Anterior cingulate cortex (tissue), 58 donors: ENCODE measurements at places on chromosomes 12 and 14.

- no peak for DNase-seq
Measured at GRCh38 chr12:91017043-91017442, 12.3 kb upstream of the EPYC start.

DNA sequence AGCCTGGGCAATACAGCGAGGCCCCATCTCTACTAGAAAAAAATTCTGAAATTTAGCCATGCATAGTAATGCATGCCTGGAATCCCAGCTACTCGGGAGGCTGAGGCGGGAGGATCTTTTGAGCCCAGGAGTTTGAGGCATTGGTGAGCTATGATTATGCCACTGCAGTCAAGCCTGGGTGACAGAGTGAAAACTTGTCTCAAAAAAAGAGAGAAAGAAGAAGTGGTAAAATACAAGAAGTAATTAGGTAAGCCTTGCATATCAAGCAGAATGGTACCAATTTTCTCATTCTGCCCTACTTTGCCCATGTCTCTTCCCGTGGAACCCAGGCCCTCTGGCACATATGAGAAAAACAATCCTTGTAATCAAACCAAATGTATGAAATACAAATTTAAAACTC, 70.7 kb downstream of the SUSD6 start:
- DNase-seq, result no peak

DNA sequence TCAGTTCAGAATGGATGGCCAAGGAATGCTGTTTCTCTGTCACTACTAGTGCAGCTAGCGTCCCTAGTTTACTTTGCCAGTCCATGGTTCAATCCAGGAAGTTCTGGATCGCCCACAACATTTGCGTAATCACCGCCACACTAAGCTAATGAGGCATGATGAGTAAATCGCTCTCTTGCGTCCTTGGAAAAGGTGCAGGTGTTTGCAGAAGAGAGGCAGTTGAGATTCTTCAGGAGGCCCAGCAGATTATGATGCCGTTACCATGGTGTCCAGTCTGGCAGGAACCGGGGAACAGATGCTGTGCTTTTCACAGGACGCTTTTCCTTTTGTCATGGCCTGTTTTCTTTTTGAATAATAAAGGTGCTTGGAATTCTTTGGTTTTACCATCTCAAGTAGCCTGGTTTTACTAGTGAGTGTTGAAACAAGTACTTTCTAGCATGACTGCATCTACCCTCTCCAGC, 9.0 kb downstream of the TPH2 start:
- DNase-seq, result no peak

GRCh38 chr12:52036587-52037171, 14.6 kb upstream of the NR4A1 start:
- peak; percentile 81 for DNase-seq

DNA sequence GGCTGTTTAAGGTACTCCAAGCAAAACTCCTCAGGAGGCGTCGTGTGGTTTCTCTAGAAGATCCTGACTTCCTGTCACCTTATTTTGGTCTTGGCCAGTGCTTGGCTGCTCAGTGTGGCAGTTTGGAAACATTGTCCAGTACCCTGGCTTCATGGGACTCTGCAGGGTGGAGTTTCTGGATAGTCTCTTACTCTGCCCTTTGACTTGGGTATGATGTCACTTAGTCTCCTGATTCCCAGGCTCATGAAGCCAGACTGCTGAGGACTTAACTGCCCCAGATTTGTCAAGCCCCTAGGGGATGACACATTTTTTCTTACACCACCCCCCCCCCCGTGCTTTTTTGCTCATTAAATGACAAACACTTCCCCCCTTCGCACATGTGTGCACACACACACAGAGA, 82.7 kb downstream of the ADCK1 start:
- DNase-seq, result no peak
